Skin of body (tissue), 3 donors: ENCODE measurements at places on chromosomes 13 and 19. TPM values are rescaled to one million over a fixed set of nuclear protein-coding genes. Genes with fewer than 3 reads are reported as not detected.

DNA sequence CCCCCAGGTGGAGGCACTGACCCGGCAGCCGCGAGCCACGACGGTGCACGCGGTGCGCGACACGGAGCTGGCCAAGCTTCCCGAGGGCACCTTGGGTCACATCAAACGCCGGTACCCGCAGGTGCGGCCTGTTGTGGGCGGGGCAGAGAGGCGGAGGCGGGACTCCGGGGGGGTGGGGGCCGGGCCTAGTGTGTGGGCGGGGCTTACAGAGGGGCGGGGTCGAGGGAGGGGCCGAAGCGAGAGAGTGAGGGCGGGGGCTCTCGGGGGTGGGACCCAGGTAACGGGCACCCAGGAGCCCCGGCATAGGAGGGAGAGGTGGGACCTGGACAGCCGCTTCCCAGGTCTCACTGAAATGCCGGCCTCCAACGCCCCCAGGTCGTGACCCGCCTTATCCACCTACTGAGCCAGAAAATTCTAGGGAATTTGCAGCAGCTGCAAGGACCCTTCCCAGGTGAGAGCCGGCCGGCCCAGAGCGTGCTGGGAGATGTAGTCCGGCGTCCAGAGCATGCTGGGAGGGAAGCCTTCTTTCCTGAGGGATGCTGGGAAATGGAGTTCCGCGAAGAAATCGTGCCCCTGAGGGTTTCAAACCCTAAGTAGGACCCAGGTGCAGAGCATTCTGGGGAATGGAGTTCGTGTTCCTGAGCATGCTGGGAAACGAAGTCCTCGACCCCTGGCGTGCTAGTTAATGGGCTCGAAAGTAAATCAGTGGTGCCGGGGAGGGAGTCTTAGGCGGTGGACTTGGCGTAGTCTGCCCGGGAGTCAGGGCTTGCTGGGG is 15.7 kb downstream of the PNPLA6 start:
- peak; percentile 77 for DNase-seq

DNA sequence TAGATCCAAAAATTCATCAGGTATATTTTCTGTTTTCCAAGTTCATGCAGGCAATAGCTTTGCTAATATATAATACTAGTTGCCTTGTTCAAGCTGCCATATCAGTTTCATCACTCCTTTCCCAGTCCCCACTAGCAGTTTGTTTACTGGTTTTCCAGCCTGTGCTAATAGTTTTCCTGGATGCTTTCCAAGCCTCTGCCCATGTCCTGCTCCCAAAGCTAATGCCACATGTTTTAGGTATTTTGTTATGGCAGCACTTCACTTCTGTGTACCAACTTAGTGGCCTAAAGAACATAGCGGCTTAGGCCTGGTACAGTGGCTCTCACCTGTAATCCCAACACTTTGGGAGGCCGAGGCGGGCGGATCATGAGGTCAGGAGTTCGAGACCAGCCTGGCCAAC is 28.1 kb upstream of the ZNF527 start:
- no peak for DNase-seq

DNA sequence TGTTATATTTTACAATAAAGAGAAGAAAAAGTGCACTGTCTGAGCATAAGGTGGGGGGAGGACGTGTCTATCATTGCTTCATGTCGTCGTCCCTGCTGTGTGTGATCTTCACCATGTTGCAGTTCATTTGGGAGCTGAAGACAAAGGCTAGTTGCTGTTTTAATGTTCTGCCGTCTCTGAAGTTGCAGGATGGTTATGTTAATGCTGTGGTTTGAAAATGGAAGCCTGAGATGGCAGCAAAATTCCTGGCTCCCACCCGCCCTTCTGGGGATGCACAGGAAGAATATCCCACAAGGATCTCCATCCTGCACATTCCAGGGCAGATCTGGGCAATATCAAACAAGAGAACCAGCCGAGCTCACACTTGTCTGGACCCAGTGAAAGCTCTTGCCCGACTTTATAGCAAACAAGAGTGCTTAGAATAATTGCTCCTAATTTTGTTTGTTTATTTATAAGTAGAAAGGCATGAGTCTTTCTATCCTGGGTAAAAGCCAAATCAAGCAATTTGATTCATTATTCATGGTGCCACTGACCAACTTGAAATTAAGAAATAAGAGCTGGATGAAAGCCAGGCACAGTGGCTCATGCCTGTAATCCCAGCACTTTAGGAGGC is 110.3 kb upstream of the ABCC4 start:
- no peak for DNase-seq

Gene ICAM5
- total RNA-seq, result 0.10 TPM

GRCh38 chr19:33370783-33371182 is 2.7 kb upstream of the CEBPG start:
- no peak for DNase-seq

DNA sequence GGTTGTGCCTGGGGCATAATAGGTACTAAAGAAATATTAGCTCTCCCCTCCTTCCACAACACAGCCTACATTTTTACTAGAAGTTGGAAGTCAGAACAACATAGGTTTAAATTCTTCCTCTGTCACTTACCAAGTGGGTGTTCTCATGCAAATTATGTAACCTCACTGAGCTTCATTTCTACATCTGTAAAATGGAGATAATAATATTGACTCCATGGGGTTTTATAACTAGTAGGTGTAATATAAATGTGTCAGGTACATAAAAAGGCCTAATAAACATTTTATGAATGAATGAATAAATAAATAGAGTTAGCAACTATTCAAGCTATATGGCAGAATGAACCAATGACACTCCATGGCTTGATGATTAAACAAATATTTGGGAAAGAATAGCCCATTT is 27.1 kb upstream of the SERP2 start:
- no peak for DNase-seq

GRCh38 chr19:8335343-8336071 is 7.6 kb downstream of the KANK3 start:
- DNase-seq, result no peak

Gene ZNF320
- 16.4 TPM for total RNA-seq

DNA sequence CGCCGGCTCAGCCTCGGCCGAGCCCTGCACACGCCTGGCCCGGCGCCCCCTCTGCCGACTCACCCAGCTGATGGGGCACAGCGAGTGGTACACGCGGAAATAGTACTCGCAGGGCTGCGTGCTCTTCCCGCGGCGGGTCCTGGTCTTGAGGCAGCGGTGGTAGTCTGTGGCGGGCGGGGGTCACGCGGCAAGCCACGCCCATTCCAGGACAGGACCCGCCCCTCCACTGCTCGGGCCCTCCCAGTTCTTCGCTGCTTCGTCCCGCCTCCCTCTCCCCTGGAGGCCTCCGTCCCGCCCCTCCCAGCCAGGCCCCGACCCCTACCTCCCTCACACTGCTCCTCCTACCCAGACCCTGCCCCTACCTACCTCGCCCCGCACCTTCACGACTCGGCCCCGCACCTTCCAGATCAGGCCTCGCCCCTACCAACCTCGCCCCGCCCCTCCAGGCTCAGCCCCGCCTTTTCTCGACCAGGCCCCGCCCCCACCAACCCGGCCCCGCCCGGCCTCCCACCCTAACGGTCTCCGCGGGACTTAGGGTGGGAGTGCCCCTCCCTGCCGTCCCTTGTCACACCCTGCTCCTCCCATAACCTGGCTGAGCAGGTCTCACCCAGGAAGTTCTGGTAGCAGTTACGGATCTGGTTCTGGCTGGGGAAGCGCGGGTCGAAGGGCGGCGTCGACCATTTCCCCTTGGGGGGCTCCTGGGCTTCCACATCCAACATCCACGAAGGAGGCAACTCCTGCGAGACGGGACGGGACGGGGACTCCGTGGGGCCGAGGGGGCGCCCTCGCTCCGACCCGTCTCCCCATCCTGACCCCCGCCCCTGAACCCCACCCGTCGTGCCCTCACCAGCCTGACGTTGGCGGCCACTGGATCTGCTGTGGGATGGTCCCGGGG is 469 bp downstream of the COX6B2 start:
- no peak for DNase-seq
